ENCODE measurements at places on chromosomes 1 and 21.

GRCh38 chr1:167171286-167171929, 49.3 kb upstream of the POU2F1 start:
- DNase-seq, result no peak

- no peak for DNase-seq
Measured at GRCh38 chr1:230901671-230902070, 33.4 kb upstream of the C1orf198 start.

DNA sequence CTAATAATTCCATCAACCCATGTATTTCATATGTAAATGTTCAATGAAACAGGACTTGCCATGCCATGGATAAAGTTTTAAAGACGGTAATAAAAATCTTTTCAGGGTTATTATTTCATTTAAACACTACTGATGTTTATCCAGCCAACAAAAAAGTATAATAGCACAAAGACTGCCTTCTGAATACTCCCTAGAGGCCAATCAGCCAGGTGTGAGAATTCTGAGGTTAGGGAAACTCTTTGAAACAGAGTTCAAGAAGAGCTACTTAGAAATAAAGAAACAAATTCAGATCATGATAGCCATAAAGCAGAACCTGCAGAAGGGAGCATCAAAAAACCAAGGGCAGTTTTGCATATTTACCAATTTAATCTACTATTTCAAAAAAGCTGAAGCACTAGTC, 48.7 kb downstream of the AKT3 start:
- no peak for DNase-seq

DNA sequence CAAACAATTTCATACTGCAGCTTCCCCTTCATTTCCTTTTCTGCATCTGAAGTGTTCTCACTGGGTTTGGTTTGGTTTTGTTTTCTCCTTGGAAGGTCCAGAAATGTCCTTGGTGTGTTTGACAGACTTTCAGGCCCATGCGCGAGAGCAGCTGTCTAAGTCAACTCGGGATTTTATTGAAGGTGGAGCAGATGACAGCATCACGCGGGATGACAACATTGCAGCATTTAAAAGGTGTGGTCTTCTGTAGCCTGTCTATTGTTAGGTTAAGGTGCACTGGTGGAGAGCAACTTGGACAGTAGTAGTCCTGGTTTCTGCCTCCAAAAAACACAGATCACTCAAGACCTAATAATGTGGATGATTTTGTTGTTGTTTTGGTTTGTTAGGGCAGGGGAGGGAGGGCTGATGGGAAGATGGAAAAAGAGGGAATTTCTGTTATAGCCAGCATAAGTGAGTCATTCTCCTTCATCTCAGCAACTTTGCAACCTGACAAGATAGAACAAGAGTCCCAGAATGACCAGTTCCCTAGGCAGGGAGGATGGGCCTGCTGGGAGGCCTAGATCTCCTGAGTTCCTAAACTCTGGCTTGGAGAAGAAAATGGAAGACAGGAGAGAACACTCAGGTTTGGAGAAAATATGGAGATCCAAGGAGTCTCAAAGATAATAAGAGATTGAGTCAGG, 12.5 kb downstream of the HAO2 start:
- DNase-seq, result no peak

DNA sequence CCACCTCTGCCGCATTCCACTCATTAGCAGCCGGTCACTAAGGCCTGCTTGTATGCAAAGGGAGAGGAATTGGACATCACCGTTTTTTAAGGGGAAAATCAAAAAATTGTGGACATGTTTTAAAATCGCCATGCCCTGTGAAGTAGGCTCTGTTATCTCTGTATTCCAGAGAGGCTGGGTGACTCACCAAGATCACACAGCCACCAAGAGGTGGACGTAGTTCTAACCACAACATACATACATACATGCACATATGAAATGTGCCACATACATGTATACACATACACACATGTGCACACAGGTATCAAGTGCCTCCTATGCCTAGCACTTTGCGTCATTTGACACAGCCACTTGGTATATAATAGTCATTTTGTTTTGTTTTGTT, 16.0 kb upstream of the ZSCAN20 start:
- no peak for DNase-seq

DNA sequence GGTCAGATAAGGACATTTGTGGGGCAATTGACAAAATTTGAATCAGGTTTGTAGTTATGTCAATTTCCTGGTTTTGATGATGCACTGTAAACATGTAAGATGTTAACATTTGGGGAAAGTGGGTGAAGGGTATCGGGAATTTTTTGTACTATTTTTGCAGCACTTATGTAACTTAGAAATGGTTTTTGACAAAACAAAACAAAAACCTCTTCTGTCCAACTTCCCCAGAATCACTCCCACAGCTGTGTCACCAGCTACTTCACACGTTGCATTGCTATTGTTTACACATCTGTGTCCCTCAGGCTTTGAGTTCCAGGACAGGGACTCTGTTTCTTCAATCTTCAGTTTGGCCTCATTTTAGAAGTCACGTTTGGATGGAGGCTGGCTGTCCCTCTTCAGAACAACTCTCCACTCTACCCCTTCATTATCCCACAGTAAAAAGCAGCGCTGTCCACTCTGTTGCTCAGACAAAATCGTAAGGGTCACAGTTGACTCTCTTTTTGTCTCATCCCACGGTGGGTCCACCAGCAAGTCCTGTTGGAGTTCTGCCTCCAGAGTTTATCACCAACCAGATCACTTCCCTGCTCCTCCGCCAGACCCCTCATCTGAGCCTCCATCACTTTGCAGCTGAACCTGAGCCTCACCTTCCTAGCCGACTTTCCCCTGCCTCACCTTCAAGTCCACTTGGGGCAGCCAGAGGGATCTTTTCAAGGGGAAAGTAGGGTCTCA, 63.2 kb downstream of the NENF start:
- no peak for DNase-seq

- DNase-seq, result no peak
Measured at GRCh38 chr1:209721323-209721722, 16.7 kb downstream of the HSD11B1 start.

- DNase-seq, result no peak
Measured at GRCh38 chr1:30807318-30808066, 49.9 kb upstream of the LAPTM5 start.

DNA sequence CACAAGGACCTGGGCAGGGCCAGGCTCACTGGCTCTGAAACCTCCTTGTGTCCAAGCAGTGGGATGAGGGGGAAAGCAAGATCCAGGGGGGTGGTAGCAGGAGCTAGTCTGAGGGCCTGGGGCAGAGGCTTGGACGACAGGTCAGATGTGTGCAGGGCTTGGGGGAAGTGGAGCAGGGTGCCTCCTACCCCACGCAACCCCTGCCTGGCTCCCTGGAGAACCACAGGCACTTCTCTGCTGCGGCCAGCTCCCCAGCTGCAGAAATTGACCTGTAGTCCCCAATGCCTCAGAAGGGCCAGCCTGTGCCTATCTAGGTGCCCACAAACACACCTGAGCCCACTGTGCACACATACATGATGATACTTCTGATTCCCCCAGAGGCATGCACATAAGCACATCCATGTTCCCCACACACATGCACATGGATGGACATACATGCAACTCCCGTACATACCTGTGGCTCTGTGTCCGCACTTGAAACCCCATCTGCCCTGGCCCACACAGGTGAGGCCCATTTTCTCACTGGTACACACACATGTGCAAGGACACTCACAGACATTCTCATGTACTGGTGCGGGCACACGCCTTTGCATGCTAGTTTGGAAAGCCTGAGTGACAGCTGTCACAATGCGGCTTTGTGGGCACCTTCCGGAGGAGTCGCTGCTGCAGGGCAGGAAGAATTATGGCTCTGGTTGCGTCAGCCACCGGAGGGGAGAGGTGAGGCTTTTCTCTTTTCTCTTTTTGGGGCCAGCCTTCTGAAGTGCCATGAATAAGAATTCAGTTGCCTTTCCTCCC, 247.2 kb upstream of the CSF3R start:
- DNase-seq, result no peak

GRCh38 chr1:107673006-107673405, 292.0 kb downstream of the VAV3 start:
- DNase-seq, result no peak

GRCh38 chr1:119008483-119009311, 20.6 kb upstream of the TBX15 start:
- no peak for DNase-seq

- DNase-seq, result no peak
Measured at GRCh38 chr1:229856009-229856650, 210.9 kb upstream of the GALNT2 start.

DNA sequence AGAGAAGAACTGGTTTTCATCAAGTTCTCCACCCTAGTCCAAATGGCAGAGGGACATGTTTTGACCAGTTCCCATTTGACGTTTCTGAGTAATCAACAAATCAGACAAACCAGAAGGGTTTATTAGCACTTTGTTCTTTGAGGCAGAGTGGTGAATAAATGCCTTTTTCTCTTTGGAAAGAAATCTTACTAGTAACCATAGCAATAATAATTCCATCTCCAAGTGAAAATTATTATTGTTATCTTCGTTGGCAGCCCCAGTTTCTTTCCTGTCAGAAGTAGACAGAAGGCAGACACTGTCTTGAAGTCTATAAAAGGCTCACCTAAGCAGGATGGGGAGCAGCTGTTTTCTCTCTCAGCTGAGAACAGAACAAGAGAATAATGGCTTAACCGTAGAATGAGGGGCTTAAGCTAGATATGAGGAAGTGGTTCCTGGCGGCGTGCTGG, 391.6 kb downstream of the PBX1 start:
- DNase-seq, result no peak

DNA sequence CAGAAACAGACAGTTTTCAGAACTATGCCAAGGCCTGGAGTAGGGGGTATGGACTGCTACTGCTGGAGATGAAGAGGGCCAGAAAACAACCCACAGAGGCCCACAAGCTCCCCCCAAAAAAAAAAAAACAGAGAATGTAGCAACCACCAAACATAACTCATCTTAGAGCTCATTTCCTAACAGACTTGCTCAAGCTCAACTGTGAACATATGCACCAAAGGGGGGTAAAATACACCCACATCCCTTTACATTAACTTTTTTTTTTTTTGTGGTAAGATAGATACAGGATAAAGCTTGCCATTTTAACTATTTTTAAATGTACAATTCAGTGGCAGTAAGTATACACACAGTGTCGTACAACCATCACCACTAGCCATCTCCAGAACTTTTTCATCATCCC, 36.0 kb downstream of the SEC16B start:
- DNase-seq, result no peak

- DNase-seq, result no peak
Measured at GRCh38 chr1:99829269-99829668, 20.9 kb upstream of the AGL start.

DNA sequence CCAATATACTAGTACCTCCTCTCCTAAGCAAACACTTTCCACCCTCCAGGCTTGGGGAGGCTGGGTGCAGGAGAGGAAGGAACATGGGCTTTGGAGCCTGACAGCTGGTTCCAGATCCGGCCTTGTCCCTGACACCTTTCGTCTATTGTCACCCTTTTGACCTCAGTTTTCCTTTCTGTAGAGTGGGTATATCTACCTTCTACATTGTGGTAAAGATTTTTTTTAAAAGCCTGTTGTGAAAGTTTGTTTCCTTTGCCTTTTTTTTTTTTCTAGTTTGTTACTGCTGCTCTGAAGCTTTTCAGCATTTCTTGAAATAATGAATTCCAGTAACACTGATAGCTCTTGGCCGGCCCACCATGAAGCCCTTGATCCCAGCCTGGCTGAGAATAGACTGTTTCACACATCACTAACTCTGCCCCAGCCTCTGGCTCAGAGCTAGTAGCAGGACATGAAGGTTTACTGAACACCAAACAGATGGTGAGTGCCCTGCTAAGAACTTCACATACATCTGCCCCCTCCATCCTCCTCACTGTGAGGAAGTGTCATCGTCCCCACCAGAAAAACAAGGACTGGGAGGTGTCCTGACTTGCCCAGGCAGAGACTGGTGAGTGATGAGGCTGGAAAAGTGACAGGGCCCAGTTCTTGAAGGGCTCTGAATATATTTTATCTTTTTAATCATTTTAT, 33.0 kb upstream of the ID3 start:
- no peak for DNase-seq

DNA sequence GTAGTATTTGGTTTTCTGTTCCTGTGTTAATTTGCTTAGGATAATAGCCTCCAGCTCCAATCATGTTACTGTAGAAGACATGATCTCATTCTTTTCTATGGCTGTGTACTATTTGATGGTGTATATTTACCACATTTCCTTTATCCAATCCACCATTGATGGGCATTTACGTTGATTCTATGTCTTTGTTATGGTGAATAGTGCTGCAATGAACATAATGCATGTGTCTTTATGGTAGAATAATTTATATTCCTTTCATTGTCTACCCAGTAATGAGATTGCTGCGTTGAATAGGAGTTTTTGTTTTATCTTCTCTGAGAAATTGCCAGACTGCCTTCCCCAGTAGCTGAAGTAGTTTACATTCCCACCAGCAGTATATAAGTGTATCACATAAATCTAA, 538.8 kb downstream of the LRRIQ3 start:
- DNase-seq, result no peak

DNA sequence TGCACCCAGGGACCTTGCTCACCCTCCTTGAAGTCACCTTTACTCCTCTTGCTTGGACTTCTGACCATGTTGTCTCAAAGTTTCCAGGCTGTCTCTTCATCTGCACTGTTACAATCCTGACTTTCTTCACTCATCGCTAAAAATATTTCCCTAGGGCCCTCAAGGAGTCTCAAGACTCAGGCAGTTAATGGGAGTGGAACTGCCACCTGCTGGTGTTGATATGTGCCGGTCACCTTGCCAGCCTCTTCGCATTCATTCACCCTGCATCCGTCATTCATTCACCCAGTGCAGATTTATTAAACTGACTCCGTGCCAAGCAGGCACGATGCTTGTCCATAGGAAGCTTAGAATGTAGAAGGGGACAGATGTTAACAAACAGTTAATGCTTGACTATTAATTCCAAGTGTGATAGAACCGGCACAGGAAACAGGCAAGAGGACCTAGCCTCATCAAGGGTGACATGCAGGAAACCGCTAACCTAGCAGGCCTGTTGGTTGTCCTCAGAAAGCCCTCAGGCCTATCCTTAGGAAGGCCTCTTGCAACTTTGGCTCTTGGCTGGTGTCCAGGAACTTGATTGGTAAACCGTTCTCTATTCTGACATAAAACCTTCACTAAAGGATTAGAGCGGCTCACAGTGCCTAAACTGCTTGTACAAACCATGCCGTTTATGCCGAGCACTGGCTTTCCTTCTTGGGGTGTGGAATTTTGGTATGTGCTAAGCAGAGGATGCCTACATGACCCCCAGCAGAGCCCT, 342.2 kb downstream of the CAMTA1 start:
- DNase-seq, result no peak

GRCh38 chr1:70277875-70278274, 56.7 kb downstream of the SRSF11 start:
- DNase-seq, result no peak

DNA sequence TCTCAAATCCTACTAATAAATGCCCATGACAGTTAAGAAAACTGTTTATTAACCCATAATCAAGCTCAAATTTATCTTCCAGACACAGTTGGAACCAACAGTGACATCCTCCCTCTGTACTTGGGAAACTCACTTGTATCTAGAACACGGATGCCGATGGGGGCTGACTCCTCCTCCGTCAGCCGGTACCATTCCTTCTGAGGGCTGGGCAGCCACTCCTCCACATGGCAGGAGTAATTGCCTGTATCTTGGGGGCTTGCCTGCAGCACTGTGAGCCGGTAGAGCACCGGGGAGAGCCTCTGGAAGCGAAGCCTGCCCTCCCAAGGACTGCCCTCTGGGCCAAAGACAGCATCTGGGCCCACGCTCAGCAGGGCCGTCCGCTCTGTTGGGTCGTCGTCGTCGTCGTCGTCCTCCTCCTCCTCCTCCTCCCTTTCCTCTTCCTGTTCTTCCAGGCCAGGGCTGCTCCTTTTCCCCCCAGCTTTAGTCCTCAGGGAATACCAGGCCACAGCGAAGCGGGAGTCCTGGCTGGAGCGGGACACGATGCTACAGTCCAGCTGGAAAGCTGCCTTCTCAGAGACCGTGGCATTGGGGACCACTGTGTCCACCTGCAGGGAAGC, 8.5 kb upstream of the CD58 start:
- no peak for DNase-seq

GRCh38 chr21:28252928-28253327, 739.7 kb downstream of the LTN1 start:
- DNase-seq, result no peak
